Left ventricle myocardium inferior (tissue), 1 donor: ENCODE measurements at places on chromosomes 2 and 18. TPM values are rescaled to one million over a fixed set of nuclear protein-coding genes. Genes with fewer than 3 reads are reported as not detected.

The TTR gene
- total RNA-seq = not detected

The GYPC gene
- total RNA-seq = 98.8 TPM

The OR6B2 gene
- not detected for total RNA-seq

The NETO1 gene
- not detected for total RNA-seq

DNA sequence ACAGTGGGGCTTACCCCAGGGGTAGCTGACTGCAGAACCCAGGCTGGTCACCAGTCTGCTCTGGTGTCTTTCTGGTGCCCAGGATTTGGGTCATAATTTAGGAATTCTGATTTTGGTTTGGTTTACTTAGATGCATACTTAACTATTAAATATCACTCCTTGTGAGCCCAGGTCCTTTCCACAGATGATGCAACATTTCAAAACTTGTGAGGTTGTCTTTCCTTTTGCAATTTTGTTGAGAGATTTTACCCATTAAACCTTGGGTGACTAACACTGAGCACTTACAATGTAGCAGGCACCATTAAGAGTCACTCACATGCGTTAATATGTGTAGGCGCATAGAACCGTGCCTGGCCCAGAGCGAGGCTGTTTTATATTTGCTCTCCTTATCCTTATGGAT lies 61.8 kb upstream of the RPL31 start:
- DNase-seq = no peak

- DNase-seq = no peak
Measured at GRCh38 chr18:68662754-68663153, 52.2 kb downstream of the TMX3 start.

DNA sequence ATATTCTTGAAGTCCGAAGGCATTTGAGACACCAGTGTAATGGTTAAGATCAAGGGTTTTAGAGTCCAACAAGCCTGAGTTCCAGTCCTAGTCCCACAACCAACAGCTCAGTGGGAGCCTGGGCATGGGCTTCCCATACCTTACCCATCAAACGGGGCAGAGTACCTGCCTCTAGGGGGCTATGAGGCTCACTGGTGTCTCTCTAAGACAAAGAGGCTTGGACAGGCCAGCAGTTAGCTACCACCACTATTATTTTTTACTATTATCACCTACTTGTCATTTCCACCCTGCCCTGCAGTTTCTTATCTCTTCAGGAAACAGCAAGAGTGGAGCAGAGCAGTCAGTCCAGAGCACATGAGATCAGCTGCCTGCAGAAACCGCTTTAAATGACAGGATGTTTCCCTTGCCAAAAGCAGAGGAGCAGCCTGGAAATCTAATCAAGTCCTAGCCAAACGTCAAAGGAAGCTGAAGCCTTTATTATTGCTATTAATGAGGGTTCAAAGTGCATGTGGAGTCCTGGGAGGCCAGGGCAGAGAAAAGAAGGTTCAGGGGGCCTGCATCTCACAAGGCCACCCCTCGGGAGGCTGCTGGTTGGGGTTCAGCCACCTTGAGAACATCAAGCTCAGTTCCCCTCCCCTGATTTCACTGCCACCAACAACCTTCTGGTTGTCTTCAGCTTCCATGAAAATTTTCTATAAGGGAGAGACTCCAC lies 66.6 kb downstream of the STPG4 start:
- peak; percentile 16 for DNase-seq

DNA sequence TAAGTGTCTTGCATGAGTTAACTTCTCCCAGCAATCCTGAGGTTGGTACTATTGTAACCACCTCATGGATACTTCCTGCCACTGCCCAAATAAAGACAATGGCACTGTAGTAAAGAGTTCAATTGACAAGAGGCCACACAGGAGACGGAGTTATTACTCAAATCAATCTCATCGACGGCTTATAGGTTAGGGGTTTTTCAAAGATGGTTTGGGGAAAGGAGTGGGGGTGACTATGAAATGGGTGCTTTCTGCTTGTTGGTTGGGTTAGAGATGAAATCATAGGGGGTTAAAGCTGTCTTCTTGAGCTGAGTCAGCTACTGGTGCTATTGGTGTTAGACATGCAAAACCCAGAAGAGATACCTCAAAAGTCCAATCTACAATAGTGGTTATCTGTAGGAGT lies 1258.0 kb upstream of the ZEB2 start:
- no peak for DNase-seq

GRCh38 chr18:32478807-32479206 lies 8.1 kb upstream of the GAREM1 start:
- no peak for DNase-seq

GRCh38 chr2:149438330-149438960 lies 108.1 kb downstream of the LYPD6 start:
- DNase-seq = no peak

DNA sequence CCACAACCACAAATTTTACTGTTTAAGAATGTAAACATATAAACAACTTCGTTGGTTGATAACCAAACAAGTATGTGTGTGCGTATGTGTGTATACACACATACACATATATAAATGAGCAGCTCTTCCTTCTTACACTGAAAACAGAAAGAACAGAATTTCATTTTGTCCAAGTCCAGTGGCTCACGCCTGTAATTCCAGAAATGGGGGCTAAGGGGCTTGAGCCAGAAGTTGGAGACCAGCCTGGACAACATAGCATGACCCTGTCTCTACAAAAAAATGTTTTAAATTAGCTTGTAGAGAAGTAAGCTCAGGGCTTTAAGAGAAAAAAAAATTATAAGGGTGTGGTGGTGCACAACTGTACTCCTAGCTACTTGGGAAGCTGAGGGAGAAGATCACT lies 12.3 kb downstream of the NCKAP1 start:
- no peak for DNase-seq

- DNase-seq = peak; percentile 11
Measured at GRCh38 chr2:240432820-240433801, 2.4 kb upstream of the GPC1 start.

DNA sequence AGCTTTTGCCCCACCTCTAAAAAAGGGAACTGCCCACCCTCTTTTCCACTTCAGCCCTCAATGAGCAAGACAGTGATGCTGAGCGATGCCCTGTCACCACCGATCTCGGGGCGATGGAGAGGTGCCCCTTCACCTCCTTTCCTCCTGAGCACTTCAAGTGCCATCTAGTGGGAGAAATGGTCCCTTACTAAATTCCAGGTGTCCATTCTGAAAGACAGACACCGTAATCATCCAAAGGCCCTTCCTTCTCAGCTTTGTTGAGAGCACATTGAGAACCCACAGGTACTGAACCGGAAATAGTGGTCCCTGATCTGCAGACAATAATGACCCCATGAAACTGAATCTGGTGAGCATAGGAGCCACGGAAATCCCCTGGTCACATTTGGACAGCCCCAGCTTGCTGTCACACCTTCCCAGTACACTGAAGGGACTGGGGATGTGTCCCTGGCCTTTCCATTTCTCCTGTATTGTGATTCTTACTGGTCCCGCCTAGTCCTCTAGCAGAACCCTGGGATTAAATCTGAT lies 38.5 kb downstream of the KCTD18 start:
- no peak for DNase-seq

GRCh38 chr2:101076581-101076980 lies 74.5 kb downstream of the RPL31 start:
- no peak for DNase-seq

DNA sequence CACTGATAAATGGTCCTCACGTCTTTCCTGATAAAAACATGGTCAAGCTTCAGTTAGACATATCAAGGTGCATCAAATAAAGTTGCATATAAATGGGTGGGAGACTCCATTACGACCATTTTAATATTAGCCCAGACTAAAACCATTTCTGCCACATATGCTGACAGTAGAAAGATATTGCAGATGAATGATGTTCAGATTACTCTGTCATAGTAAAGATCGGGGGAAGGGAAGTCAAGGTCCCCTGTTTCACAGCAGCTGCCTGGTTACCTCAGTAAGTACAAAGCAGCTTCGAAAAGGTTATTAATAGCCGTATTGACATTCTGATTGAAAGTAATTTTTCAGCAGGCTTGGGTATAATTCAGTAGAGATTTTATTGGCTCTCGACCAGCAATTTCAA lies 927.7 kb upstream of the CDH2 start:
- DNase-seq = no peak

DNA sequence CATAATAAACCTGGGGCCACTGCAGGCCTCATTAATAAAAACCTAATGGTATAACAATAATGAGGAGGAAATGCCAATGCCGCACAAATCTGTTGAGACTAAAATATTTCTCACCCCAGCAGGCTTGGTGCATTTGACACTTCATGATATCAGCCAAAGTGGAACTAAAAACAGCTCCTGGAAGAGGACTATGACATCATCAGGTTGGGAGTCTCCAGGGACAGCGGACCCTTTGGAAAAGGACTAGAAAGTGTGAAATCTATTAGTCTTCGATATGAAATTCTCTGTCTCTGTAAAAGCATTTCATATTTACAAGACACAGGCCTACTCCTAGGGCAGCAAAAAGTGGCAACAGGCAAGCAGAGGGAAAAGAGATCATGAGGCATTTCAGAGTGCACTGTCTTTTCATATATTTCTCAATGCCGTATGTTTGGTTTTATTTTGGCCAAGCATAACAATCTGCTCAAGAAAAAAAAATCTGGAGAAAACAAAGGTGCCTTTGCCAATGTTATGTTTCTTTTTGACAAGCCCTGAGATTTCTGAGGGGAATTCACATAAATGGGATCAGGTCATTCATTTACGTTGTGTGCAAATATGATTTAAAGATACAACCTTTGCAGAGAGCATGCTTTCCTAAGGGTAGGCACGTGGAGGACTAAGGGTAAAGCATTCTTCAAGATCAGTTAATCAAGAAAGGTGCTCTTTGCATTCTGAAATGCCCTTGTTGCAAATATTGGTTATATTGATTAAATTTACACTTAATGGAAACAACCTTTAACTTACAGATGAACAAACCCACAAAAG lies 580.9 kb upstream of the TMEFF2 start:
- DNase-seq = no peak

- DNase-seq = no peak
Measured at GRCh38 chr18:38940475-38940862, 1374.9 kb upstream of the CELF4 start.

DNA sequence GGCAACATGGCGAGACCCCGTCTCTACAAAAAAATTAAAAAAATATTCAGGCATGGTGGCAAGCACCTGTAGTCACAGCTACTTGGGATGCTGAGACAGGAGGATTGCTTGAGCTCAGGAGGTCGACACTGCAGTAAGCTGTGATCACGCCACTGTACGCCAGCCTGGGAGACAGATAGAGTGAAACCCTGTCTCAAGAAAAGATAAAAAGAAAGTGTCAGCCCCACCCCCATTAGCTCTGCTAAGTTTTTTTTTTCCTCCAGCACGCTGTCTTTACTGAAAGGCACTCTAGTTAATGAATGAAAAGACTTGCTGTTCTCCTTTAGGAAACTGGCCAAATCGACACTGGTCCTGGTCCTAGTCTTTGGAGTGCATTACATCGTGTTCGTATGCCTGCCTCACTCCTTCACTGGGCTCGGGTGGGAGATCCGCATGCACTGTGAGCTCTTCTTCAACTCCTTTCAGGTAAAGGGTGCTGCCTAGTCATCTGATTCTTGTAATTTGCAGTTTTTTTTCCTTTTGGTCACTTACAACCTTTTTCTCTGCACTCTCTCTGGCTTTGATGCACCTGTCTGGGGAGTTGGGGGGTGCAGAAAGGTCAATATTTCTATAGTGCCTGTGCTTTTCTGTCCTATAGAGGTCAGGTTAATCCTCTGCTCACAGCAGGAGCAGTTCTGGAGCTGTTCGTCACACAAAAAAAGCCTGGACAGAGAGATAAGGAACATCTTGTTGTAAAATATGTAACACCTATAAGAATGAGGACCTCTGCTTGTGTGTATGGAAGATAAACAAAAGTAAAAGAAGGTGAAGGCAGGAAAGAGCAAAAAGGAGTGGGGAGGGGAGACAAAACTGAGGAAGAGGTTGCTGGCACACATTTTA lies 82.3 kb downstream of the PTH2R start:
- DNase-seq = no peak

DNA sequence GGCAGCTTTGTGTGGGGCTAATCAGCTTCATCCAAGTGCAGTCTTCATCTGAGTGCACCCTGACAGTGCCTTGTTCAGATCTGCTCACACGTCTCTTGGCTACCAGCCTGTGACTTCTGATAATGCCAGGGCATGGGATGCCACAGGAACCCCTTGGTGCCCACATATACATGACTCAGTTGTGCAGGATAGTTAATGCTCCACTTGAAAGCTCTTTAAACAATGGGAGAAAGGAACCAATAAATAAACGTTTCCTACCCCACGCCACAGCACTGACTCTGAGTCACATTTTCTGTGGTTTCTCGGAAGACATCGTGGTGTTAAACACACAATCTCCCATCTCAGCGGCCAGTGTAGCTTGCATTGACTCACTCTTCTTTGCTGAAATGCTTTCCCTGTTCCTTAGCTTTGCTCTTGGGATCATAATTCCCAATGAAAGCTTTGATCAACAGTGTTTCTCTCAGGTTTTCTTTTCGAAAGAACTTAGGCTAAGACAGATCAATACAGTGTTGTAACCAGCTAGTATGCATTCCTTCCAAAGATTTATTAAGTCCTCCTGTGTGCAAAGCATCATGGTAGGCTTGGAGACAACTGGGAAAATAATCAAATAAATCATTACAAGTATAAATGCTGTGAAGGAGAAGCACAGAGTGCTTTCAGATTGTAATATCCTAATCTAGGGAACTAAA lies 142.0 kb downstream of the COPS8 start:
- no peak for DNase-seq

DNA sequence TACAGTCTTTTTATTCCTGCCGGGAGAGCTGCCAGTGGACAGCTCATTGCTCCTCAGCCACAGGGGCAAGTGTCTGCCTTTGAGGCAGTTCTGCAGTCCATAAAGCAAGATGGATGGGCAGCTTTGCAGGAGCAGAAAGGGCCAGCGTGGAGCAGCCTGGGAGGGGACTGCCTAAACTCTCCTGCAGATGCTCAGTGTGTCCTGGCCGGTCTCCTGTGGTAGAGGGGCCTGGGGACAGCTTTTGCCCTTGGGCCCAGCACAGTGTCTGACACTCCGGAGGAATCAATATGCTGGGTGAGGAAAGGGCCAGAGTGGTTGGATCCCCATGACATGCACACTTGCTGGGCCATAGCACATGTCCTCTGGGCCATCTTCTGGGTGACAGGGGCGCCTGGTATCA lies 65.7 kb upstream of the DAPL1 start:
- no peak for DNase-seq

- DNase-seq = no peak
Measured at GRCh38 chr2:199460101-199460671, 2.4 kb upstream of the SATB2 start.

DNA sequence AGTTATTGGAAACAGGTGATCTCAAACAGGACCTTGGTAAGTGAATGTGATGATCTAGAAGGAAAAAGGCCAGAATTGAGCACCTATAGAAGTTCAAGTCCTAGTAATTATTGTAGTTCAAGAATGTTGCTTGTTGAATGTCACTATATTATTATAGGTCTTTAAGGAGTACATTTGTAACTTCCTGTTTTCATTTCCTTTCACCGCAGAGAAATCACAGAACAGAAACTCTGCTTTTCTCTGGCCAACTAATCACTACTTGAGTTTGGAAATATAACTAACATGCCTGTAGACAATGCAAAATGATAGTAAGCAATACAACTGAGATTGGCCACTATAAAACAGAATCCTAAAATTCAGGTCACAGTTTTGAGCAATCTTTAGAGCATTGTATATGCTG lies 61.8 kb upstream of the EFEMP1 start:
- DNase-seq = no peak
